ENCODE measurements at places on chromosomes 4 and X. TPM values are rescaled to one million over a fixed set of nuclear protein-coding genes. Genes with fewer than 3 reads are reported as not detected.

GRCh38 chr4:119627267-119628255 lies 1.0 kb downstream of the PDE5A start:
- peak overlapping the region; percentile 82 for H3K4me3 ChIP-seq
- peaks cover 19% of the 10 kb centered on the region for H3K4me1 ChIP-seq
- H3K36me3 ChIP-seq = no peaks in the 10 kb centered on the region
- peaks cover 19% of the 10 kb centered on the region for H3K27me3 ChIP-seq
- DNase-seq = peak; percentile 87

GRCh38 chrX:6505960-6506359 lies 29.0 kb downstream of the VCX3A start:
- H3K36me3 ChIP-seq = no peaks in the 10 kb centered on the region
- no peak overlapping the region for H3K27ac ChIP-seq
- peak; percentile 2 for DNase-seq
- H3K27me3 ChIP-seq = no peaks in the 10 kb centered on the region

DNA sequence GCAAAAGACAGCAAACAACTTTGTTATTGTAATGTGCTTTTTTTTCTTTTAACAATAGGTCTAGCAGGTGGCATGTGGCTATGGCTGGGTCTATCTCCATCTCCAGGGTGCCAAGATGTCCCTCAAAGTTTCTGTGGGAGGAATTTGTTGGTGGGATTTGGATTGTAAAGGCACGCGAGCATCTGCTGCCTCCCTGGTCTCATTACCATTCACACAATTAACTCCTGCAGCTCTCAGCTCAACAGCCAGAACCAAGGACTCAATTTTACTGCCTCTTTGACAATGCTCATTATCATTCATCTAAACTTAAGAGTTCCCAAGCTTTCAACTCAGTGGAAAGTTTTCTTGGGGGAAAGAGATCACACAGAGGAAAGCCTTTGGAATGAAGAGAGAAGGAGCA lies 10.9 kb upstream of the PCDH18 start:
- no peaks in the 10 kb centered on the region for H3K36me3 ChIP-seq
- peaks cover 86% of the 10 kb centered on the region for H3K4me1 ChIP-seq
- no peaks in the 10 kb centered on the region for H3K27me3 ChIP-seq
- DNase-seq = peak; percentile 85
- peak overlapping the region; percentile 35 for H3K4me3 ChIP-seq

- no peaks in the 10 kb centered on the region for H3K27me3 ChIP-seq
- peaks cover 14% of the 10 kb centered on the region for H3K4me1 ChIP-seq
- H3K27ac ChIP-seq = no peak overlapping the region
- no peak overlapping the region for H3K4me3 ChIP-seq
Observed at GRCh38 chrX:112798736-112799135, 41.9 kb downstream of the AMOT start.

- no peaks in the 10 kb centered on the region for H3K4me1 ChIP-seq
- H3K27ac ChIP-seq = no peak overlapping the region
- H3K27me3 ChIP-seq = no peaks in the 10 kb centered on the region
- no peaks in the 10 kb centered on the region for H3K36me3 ChIP-seq
- H3K4me3 ChIP-seq = no peak overlapping the region
Observed at GRCh38 chr4:4439782-4440181, 52.9 kb downstream of the NSG1 start.

DNA sequence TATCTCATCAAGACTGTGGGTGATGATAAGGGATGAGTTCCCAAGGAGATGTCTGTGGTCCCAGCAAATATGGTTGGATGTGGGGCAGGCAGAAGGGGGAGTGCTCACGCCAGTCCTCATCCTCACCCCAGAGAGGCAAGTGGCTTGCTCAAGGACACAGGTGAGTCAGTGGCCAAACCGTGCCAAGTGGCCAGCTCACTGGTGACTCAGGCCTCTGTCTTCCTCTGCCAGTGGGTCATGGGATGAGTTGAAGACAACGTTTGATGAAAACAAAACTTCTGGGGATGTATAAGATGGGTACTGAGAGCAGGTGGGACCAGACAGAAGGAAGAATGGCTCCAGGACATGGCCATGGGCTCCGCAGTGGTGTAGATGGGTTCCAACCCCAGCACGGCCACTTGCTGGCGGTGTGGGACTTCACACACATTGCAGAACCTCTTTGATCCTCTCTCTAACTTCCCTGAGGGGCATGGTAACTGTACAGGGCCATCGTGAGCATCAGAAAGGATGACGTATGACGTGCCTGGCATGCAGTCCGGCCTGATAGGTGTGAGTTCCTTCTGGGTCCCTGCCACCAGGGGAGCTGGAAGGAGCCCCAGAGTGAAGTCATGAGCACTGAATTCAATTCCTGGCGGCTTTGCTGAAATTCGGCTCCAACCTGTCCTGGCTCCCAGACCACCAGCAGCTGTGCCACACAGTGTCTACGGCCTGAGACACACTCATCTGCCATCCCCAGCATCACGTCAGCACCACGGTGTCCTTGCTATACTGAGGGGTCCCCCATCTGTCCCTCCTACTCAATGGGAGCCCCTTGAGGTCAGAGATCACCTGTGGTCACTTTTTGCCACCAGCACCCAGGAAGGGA lies 41.3 kb upstream of the GPR78 start:
- no peaks in the 10 kb centered on the region for H3K4me1 ChIP-seq
- H3K27ac ChIP-seq = no peak overlapping the region
- no peak overlapping the region for H3K4me3 ChIP-seq
- DNase-seq = no peak

DNA sequence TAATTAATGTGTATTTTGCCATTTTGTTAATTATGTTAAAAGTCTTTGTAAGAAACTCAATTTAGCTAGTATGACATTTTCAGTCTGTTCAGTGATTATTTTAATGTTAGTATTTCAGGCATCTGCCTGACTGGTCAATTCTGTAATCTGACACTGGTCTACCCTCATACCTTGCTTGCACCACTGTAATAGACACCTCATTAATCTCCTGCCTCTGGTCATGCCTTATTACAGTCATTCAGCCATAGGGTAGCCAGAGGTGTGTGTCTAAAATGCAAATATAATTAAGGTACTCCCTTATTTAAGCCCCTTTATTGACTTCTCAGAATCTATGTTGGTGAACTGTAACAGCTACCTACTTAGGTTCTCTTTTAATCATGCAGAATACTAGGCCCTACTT lies 861.1 kb upstream of the IGFBP7 start:
- no peak overlapping the region for H3K4me3 ChIP-seq
- no peaks in the 10 kb centered on the region for H3K4me1 ChIP-seq
- H3K27me3 ChIP-seq = no peaks in the 10 kb centered on the region
- DNase-seq = no peak
- no peaks in the 10 kb centered on the region for H3K36me3 ChIP-seq
- no peak overlapping the region for H3K27ac ChIP-seq

DNA sequence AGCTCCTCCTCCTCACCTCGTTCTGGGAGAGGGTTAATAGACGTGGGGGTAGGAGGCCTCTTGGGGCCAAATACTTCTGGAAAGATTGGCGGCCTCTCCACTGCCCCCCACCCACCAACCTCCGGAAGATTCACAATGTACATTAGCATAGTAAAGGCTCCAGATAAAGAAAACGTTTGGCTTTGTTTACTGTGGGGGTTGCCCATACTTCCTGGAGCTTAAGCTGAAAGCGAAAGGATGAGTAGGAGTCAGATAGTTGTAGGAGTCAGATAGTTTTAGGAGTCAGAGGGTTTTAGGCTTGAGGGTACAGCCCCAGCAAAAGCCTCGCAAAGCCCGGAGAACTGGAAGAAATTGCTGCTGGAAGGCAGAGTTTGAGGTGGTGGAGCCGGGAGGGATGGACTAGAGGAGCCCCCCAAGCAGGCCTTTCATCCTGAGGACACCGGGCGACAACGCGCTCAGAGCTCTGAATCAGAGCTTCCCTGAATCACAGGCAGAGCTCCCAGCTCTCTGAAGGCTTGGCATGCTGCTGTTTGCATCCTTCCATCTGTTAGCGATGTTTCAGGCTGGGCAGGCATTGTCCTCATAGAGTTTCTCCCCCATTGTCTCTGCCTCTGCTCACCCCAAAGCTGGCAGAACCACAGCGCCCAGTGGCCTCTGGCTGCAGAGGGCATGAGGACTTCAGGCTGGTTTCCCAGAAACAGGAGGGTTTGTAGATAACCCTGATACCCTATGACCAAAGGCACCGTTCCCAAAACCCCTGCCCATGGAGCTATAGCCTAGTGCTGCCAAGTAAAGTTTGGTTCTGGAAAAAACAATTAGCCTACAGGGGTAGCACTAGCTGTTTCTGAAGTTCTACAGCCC lies 280.7 kb downstream of the BCOR start:
- H3K36me3 ChIP-seq = no peaks in the 10 kb centered on the region
- no peak overlapping the region for H3K4me3 ChIP-seq
- H3K27ac ChIP-seq = peak overlapping the region; percentile 89
- peak; percentile 68 for DNase-seq
- H3K27me3 ChIP-seq = no peaks in the 10 kb centered on the region

- H3K27ac ChIP-seq = no peak overlapping the region
- no peaks in the 10 kb centered on the region for H3K4me1 ChIP-seq
- no peak overlapping the region for H3K4me3 ChIP-seq
- peaks cover 5% of the 10 kb centered on the region for H3K36me3 ChIP-seq
- no peak for DNase-seq
Observed at GRCh38 chrX:45083314-45083713, 117.4 kb downstream of the DIPK2B start.

DNA sequence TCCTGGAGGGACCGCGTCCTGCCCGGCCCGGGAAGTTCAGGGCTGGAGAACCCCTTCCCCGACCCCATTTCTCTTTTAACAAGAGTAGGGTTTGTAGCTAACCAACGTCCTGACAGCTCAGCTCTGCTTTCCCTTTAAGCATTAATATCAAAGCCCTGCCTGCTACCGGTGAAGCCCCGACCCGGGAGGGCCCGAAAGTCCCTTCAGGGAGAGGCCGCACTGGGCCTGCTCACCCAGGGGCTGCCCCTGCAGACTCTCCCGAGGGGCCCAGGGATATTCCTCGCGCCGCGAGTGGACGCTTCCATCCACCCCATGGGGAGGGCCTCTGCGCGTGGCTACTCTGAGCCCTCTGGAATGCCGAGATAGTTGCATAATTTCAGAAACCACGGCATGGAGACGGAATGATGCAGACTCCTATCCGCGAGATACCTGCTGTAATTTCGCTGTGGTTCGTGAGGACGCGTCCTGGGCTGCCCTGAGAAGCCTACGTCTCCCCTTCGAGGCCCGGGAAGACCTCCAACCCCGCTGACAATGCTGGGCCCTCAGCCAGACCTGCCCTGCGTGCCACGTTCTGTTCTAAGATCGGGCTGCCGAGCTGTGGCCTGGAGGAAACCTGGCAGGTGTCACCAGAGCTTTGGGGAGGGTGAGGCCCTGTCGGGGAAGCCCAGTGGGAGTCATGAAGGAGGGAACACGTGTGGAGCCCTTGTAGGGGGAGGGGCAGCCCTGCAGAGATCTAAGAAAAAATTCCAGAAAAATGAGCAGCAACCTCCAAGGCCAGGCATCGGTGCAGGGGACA lies 999 bp upstream of the CTBP1 start:
- no peak for DNase-seq

DNA sequence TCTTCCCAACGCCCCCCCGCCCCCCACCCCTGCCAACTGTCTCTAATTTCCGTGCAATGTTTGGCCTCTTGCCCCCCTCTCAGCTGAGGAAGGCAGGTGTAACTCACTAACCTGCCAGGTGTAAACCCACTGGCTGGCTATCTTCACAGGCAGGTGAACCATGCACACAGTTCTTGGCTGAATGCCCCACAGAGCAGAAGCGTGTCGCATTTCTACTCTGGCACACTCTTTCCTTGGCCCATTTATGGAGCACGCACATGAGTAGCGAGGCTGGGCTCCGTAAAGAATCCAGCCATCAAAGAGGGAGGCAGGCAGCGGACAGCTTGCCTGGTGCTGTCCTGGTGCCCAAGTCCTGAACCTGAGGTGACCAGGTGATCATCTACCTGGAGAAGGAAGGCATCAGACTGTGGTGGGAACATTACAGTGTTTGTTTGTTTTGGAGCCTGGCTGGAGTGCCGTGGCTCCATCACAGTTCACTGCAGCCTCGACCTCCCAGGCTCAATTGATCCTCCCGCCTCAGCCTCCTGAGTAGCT lies 39.2 kb upstream of the CRMP1 start:
- DNase-seq = no peak
- no peak overlapping the region for H3K27ac ChIP-seq
- no peaks in the 10 kb centered on the region for H3K36me3 ChIP-seq

GRCh38 chr4:80179637-80180161 lies 17.6 kb upstream of the PRDM8 start:
- no peak overlapping the region for H3K27ac ChIP-seq
- DNase-seq = no peak
- no peak overlapping the region for H3K4me3 ChIP-seq
- H3K4me1 ChIP-seq = no peaks in the 10 kb centered on the region
- H3K27me3 ChIP-seq = peaks cover 53% of the 10 kb centered on the region

DNA sequence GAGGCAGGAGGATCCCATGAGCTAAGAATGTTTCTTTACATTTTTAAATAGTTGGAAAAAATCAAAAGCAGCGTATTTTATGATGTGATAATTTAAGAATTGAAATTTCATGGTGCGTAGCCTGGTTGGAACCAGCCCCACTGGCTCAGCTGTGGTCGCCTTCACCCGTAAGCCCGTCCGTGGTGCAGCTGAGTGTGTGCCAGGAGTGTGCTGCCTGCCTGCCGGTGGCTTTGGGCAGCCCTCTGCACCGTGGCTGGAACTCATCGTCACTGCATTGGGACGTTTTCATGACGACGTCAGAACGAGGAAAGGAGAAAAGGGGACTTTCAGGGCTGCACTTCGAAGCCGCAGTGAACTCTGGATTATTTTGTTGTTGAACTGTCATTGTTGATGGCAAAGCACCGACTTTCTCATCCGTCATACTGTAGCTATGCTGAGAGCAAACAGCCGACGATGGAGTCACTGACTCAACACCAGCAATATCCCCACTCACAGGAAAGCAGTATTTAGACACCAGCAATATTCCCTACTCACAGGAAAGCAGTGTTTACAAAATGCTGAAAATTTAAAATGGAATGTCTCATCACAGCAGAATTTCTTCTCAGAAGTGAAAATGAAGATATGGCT lies 35.1 kb downstream of the PCGF3 start:
- no peaks in the 10 kb centered on the region for H3K4me1 ChIP-seq
- H3K36me3 ChIP-seq = no peaks in the 10 kb centered on the region
- H3K27ac ChIP-seq = no peak overlapping the region
- no peak overlapping the region for H3K4me3 ChIP-seq
- H3K27me3 ChIP-seq = no peaks in the 10 kb centered on the region

GRCh38 chr4:20248155-20248558 lies 3.5 kb upstream of the SLIT2 start:
- DNase-seq = peak; percentile 69
- no peaks in the 10 kb centered on the region for H3K36me3 ChIP-seq
- H3K4me3 ChIP-seq = no peak overlapping the region
- peaks cover 6% of the 10 kb centered on the region for H3K4me1 ChIP-seq

GRCh38 chr4:159264057-159264456 lies 161.2 kb downstream of the RAPGEF2 start:
- peaks cover 21% of the 10 kb centered on the region for H3K4me1 ChIP-seq
- no peak overlapping the region for H3K4me3 ChIP-seq
- no peaks in the 10 kb centered on the region for H3K27me3 ChIP-seq
- H3K27ac ChIP-seq = no peak overlapping the region
- no peak for DNase-seq
- no peaks in the 10 kb centered on the region for H3K36me3 ChIP-seq

The FMR1 gene
- 61.1 TPM for total RNA-seq

The PAGE1 gene
- total RNA-seq = not detected

The APELA gene
- total RNA-seq = 10.9 TPM

The TMEM271 gene
- total RNA-seq = not detected

The CCDC120 gene
- 1.1 TPM for total RNA-seq

The TKTL2 gene
- not detected for total RNA-seq

The SULT1E1 gene
- total RNA-seq = not detected

The FAM9B gene
- total RNA-seq = not detected

The SASH3 gene
- not detected for total RNA-seq

The STAG2 gene
- total RNA-seq = 132 TPM

The AFAP1 gene
- 6.7 TPM for total RNA-seq

The OCIAD1 gene
- total RNA-seq = 260 TPM

The ATP8A1 gene
- 46.1 TPM for total RNA-seq

The PDS5A gene
- total RNA-seq = 132 TPM

The DMRTC1 gene
- total RNA-seq = not detected

The MAGEA2 gene
- not detected for total RNA-seq

The TMEM47 gene
- total RNA-seq = 85.2 TPM

The VCX3B gene
- total RNA-seq = not detected

All from neural progenitor cell (in vitro differentiated cells).